ENCODE measurements at places on chromosomes 6 and 20.

DNA sequence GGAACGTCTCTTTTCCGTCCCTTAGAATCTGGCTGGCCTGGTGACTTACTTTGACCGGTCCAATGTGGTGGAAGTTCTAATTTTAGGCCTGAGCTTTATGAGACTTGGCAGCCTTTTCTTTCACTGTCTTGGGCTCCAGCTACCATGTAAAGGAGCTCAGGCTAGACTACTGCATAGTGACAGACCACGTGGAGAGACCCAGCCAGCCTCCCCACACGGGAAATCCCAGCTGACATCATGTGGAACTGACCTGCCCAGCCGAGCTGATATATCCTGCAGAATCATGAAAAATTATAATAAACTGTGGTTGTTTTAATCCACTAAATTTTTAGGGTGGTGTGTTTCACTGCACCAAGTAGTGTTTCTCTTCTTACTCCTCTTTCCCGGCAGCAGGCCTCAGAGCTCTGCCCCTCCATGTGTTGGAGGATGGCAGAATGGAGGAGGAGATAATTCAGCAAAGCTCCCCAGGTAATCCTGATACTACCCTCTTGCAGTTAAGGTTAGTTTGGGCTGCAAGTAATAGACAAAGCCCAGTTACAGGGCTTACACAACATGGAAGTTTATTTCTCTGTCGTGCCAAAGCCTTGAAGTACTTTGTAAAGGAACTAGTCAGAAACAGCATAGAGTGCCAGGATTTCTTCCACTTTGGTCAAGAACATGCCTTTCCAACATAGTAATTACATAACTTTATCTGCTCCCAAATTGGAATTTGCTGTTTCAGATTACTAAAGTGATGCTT lies 87.5 kb downstream of the SH3BGRL2 start:
- no peak for DNase-seq

GRCh38 chr20:18981962-18982539 lies 168.5 kb downstream of the SCP2D1 start:
- no peak for DNase-seq

DNA sequence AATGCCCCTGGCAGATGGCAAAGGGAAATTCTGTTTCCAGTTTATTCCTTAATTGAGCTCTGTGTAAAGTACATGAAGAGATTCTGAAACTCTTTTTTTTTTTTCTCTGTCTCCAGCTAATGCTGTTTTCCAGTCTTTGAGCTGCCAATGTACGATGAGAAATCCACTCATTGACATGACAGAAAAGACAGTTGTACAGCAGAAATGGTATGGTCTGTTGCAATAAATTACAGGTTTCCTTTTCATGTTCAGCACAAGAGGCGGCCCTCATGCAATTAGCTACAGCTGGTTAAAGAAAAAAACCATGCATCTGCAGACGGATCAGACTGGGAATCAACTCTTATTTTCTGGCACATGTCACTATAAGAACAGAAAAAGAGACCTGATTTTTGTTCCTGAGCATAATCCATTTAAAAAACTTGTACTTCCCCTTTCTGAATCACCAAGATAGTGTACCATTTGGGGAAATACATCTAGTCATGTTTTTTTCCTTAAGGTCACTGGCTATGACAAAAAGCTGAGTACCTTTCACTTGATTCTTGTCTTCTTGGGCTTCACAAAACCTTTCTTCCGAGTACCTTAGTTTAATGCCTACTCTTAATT lies 289.8 kb upstream of the PREP start:
- no peak for DNase-seq

DNA sequence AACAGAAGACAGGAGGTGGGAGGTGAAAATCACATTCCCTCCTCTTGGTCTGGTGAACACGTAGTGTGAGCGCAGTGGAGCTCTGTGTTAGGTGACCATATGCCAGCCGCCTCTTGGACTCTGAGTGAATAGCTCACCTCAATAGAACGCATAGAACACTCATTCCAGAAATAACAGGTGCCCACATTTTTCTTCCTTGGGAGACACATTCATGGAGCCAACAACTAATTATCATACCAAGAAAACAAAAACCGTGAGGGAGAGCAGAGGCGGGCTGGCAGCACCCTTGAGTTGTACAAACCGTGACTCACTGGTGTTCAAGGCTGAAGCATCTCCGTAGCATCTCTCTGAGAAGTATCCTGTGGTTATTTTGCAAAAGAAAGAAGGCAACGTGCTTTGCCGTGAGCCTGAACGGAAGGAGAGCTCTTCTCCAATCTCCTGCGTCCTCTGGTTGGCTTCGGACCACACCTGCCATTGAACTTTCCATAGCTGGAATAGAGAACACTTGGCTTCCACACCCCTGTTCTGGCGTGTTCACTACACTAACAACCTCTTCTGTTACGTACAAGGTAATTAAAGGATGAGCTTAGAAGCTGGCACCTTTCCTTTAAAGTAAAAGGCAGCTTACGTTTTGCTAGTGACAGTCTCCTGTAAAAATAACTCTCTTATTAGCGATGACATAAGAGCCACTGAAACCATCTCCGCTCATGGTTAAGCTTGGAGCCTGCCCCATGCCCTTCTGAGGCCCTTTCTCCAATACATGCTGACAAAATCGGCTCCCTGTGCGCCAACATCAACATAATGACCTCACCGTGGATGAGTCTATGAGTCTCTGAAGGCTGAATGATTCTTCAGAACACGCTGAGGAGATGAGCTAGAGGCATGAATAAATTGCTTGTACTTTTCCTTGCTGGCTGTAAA lies 30.2 kb upstream of the SGK1 start:
- no peak for DNase-seq

DNA sequence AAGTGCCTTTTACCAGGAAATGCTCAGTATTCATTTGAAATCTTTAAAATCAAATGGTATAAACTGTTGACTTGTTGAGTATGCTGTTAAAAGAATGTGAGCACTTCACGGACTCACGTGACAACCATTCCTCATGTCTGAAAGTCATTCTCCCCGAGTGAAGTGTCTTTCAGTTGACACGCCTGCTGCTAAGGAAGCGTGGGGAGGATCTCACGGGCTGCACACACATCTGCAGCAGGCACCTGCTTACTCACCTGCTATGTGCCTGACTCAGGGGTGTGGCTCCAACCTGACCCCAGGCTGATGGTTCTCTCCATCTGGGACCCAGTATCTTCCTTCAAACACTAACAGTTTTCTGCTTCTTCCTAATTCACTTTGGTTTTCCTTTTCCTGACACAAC lies 32.7 kb downstream of the WDR27 start:
- DNase-seq, result no peak

- DNase-seq, result no peak
Observed at GRCh38 chr20:36777576-36777975, 4.0 kb upstream of the DSN1 start.

GRCh38 chr6:156597095-156597494 lies 180.1 kb upstream of the ARID1B start:
- DNase-seq, result no peak

DNA sequence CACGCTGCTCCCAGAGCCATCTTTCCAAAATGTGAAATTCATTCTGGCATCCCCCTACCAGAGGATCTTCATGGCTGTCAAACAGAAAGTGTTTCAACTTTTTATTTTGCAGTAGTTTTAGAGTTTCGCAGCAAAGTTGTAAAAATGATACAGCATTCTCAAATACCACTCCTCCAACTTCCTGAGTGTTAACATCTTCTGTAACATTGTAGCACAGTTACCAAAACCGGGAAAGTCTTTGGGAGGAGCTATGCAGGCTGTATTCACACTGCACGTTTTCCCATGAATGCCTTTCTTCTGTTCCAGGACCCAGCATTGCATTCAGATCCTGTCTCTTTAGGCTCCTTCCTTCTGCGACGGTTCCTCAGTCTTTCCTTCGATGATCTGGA lies 30.1 kb downstream of the CDYL start:
- DNase-seq, result no peak

All from activated gamma-delta T cell treated with anti-CD3 and anti-CD28 coated beads, Interleukin-2, amount 50 U/mL, for 16 hours (primary cell).